ENCODE measurements at places on chromosomes 2 and 18. TPM values are rescaled to one million over a fixed set of nuclear protein-coding genes. Genes with fewer than 3 reads are reported as not detected.

CKAP2L gene
- total RNA-seq = 0.81 TPM

ADGRF3 gene
- not detected for total RNA-seq

BOK gene
- 61.0 TPM for total RNA-seq

CAVIN2 gene
- 15.7 TPM for total RNA-seq

HOXD10 gene
- not detected for total RNA-seq

DLGAP1 gene
- not detected for total RNA-seq

SCN3A gene
- not detected for total RNA-seq

HOXD1 gene
- not detected for total RNA-seq

CD302 gene
- 56.9 TPM for total RNA-seq

RETSAT gene
- total RNA-seq = 42.2 TPM

VWC2L gene
- total RNA-seq = not detected

IL1RN gene
- total RNA-seq = not detected

CROCC2 gene
- total RNA-seq = 0.12 TPM

GAL3ST2 gene
- not detected for total RNA-seq

ERICH2 gene
- total RNA-seq = not detected

ATOH8 gene
- 31.2 TPM for total RNA-seq

RRM2 gene
- total RNA-seq = 4.6 TPM

GRB14 gene
- total RNA-seq = 0.39 TPM

FAM237A gene
- not detected for total RNA-seq

HSPD1 gene
- total RNA-seq = 113 TPM

CLEC4F gene
- total RNA-seq = not detected

C18orf54 gene
- total RNA-seq = 1.9 TPM

TUBB8B gene
- total RNA-seq = not detected

GREB1 gene
- 2.3 TPM for total RNA-seq

IL37 gene
- total RNA-seq = not detected

ADNP2 gene
- 8.0 TPM for total RNA-seq

ARHGEF4 gene
- total RNA-seq = 6.2 TPM

SKOR2 gene
- total RNA-seq = not detected

IL1RL2 gene
- 3.5 TPM for total RNA-seq

ABCG5 gene
- not detected for total RNA-seq

CXCR4 gene
- 3.2 TPM for total RNA-seq

CNTNAP5 gene
- total RNA-seq = not detected

POMC gene
- total RNA-seq = 5.2 TPM

SRD5A2 gene
- not detected for total RNA-seq

Measured in cardiac ventricle fibroblast (primary cell).